CD4-positive, CD25-positive, alpha-beta regulatory T cell (primary cell): ENCODE measurements at places on chromosomes 4 and X. TPM values are rescaled to one million over a fixed set of nuclear protein-coding genes. Genes with fewer than 3 reads are reported as not detected.

- no peak for DNase-seq
These were observed 49.9 kb upstream of the SCRG1 start for GRCh38 chr4:173448608-173449379.

DNA sequence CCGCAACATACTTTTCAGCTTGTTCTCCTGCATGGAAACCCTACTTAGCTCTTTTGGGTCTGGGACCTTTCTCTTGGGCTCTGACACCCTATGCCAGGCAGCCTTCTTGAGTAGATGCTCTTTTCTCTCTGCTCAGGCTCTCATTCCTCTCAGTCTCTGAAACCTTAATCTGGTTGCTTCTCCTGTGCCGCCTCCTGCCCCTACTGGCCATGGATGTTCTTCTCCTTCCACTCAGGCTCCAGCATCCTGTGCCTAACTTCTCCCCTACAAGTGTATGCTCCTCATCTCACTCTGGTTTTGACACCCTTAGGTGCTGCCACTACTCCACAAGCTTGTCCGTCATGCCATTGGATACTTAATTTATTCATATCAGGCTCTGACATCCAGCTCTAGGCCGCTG lies 15.2 kb downstream of the BLTP1 start:
- no peak for DNase-seq

Gene SHROOM3
- not detected for polyA plus RNA-seq

Gene PDCL2
- polyA plus RNA-seq: not detected

Gene SORBS2
- not detected for polyA plus RNA-seq

GRCh38 chr4:159190651-159191050 lies 87.8 kb downstream of the RAPGEF2 start:
- DNase-seq: no peak

- DNase-seq: no peak
These were observed 1.6 kb downstream of the SEPTIN11 start for GRCh38 chr4:76950956-76951671.

- DNase-seq: no peak
These were observed 38.5 kb downstream of the LRP2BP start for GRCh38 chr4:185357211-185357610.

GRCh38 chrX:25976683-25977310 lies 161.3 kb upstream of the MAGEB18 start:
- DNase-seq: no peak

DNA sequence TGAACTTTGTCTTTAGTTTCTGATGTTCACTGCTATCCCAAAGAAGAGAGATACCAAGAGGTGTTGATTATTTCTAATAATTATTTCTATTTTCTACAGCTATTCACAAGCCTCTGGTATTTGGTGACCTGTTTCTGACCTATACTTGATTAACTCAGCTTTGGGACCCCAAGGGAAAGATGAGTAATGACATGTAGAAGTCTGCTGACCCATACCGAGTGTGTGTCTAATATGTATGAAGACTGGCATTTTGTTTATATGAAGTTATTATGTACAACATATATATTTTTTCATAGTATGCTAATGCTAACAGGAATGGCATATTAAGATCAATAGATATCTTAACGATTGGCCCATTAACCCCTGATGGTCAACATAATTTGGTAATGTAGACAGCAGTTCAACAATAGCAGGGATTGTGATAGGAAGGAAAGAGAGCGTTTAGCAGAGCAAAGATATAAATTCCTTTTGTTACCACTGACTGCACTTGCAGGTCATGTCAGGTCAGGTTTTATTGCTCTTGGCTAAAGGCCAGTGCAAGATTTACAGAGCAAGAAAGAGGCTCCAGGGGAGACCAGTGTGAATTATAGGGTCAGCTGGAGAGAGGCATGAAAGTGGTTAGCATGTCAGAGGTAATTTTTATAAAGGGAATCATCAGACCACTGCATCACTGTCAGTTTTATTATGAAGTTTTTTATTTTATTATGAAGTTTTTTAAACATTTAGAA lies 94.7 kb upstream of the DIPK2B start:
- DNase-seq: no peak

- DNase-seq: no peak
These were observed 51.9 kb upstream of the XIAP start for GRCh38 chrX:123807835-123808416.

Gene DCAF12L1
- not detected for polyA plus RNA-seq

GRCh38 chr4:48899950-48900349 lies 6.6 kb downstream of the OCIAD2 start:
- DNase-seq: no peak

- DNase-seq: no peak
These were observed 202.9 kb downstream of the CFAP299 start for GRCh38 chr4:80538276-80538926.

GRCh38 chrX:350534-351323 lies 32.1 kb upstream of the GTPBP6 start:
- no peak for DNase-seq

Gene PCDH7
- polyA plus RNA-seq: not detected

GRCh38 chr4:148273501-148273986 lies 168.7 kb downstream of the NR3C2 start:
- DNase-seq: no peak

- no peak for DNase-seq
These were observed 110.4 kb upstream of the TRIM2 start for GRCh38 chr4:153093802-153094201.

GRCh38 chrX:13506574-13506973 lies 62.8 kb upstream of the EGFL6 start:
- DNase-seq: peak; percentile 24

Gene RNF128
- polyA plus RNA-seq: not detected

DNA sequence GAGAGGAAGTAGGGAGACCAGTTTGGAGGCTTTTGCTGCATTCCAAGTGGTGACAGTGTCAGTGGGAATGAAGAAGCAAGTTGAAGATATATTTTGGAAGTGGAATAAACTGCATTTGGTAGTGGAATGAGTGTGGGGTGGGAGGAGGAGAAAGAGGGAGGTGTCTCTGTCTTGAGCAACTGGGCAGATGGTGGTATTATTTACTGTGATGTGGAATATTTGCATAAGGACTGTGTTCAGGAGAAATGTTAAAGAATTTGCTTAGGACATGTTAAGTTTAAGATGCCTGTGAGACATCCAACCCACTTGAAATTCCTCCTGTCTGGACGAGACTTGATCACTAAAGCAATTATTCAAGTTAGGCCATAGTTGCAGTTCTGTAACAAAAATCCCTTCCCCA lies 448.9 kb upstream of the AMOT start:
- no peak for DNase-seq

DNA sequence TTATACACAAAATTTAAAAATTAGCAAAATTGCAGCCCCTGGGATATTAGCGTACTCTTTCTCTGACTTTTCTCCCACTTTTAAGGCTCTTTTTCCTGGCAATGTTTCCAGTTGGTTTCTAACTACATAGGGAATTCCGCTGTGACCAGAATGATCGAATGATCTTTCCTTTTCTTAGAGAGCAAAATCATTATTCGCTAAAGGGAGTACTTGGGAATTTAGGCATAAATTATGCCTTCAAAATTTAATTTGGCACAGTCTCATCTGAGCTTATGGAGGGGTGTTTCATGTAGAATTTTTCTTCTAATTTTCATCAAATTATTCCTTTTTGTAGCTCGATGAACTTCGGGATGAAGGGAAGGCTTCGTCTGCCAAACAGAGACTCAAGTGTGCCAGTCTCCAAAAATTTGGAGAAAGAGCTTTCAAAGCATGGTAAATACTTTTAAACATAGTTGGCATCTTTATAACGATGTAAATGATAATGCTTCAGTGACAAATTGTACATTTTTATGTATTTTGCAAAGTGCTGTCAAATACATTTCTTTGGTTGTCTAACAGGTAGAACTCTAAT lies 6.0 kb downstream of the ALB start:
- no peak for DNase-seq

- DNase-seq: no peak
These were observed 101.2 kb downstream of the AFF1 start for GRCh38 chr4:87035881-87036509.

Gene ARX
- not detected for polyA plus RNA-seq

Gene KLF8
- 1.3 TPM for polyA plus RNA-seq

Gene MAGEB17
- not detected for polyA plus RNA-seq

GRCh38 chr4:156609421-156609820 lies 362.2 kb downstream of the PDGFC start:
- no peak for DNase-seq

DNA sequence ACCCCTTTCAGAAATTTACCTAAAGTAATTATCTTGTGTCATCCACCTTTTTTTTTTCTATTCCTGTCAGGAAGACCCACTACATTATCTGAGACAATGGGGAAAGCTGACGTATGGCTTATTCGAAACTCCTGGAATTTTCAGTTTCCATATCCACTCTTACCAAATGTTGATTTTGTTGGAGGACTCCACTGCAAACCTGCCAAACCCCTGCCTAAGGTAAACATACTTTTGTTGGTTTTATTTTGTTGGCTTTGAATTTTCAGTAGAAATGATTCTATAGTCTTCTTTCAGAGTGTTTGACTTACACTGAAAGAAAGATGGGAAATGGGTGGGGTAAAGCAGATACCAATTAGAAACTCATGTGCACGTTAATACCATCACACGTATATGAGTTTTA lies 2.2 kb downstream of the UGT2B7 start:
- no peak for DNase-seq

DNA sequence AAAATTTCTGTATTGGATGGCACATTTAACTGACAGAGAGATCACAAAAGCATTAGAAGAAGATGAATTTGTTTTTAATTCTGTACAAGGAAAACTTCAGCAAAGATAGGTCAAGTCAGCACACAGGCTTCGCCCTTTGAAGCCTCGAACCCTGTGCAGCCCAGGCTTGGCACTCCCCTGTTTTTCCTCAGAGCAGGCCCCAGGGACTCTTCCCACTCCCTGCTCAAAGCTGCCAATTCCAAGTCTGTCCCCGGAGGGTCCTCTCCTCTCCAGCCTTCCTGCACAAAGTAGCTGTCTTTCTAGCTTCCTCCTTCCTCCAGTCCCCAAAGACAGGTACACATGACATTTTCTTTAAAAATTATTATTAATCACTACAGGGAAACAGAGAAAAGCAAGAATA lies 466.3 kb downstream of the PPARGC1A start:
- DNase-seq: no peak

Gene CCDC149
- polyA plus RNA-seq: not detected

Gene RTL9
- not detected for polyA plus RNA-seq

DNA sequence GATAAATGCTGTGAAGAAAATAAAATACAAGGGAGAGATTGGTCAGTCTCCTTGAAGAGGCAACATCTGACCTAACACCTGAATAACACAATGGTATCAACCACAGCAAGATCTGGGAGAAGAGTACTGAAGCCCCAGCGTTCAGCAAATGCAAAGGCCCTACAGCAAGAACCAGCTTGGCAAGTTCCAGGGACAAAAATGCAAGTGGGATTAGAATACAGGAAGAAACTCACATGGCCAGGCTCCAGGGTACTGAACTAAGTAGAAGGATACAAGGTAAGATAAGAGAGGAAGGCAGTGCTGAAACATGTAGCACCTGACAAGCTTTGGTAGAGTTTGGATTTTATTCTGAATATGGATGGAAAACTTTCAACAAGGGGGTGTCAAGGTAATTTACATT lies 3.6 kb downstream of the SMIM14 start:
- DNase-seq: no peak

DNA sequence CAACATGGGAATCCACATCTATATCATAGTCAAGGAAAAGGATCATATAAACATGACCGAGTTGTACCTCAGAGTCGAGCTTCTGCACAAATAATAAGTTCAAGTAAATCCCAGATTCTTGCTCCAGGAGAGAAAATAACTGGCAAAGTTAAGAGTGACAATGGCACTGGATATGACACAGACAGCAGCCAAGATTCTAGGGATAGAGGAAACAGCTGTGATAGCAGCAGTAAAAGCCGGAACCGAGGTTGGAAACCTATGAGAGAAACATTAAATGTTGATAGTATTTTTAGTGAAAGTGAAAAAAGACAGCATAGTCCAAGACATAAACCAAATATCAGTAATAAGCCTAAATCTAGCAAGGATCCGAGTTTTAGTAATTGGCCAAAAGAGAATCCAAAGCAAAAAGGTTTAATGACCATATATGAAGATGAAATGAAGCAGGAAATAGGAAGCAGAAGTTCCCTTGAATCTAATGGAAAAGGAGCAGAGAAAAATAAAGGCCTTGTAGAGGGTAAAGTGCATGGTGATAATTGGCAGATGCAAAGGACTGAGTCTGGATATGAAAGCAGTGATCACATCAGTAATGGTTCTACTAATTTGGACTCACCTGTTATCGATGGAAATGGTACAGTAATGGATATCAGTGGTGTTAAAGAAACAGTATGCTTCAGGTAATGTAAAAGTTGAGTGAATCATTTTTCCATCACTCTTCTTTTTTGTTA lies 50.4 kb downstream of the FABP2 start:
- DNase-seq: no peak

DNA sequence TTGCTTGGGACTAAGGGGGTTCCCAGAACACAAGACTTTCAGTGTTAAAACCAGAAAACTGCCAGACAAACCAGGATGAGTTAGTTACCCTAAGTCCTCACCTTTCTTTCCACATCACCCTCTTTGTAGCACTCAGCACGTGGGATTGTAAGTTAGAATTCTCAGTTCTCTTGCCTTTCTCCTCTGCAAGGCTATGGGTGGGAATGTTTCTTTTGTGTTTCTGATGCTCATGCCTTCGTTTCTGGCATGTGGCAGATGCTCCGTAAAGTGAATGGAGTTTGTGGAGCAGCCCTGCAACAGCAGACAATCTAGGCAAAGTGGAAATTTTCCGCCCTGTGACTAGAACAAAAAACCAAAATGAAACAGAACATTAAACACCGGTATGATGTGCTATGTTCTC lies 64.7 kb upstream of the SPP1 start:
- no peak for DNase-seq

Gene TRPC3
- polyA plus RNA-seq: not detected

DNA sequence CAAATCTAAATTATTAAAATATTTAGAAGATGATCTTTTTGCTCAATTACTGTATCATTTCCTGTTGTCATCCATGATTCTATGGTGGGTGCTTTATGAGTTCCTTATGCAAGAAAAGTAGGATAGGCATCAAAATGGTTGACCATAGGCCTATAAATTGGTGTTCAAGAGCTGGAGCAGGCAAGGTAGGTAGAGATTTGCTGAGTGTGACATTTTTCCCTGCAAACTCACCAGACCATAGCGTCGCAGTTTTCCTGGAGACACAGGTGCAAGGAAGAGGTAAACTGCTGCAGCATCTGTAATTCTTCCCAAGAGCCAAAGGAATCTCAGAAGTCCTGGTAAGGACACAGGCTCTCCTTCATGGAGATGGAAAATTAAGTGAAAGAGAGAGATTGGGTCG lies 33.7 kb upstream of the DCLK2 start:
- DNase-seq: no peak

- DNase-seq: no peak
These were observed 190.3 kb downstream of the DHX15 start for GRCh38 chr4:24394041-24394440.

GRCh38 chrX:3231766-3232165 lies 114.7 kb downstream of the MXRA5 start:
- no peak for DNase-seq

GRCh38 chrX:96764864-96765263 lies 80.2 kb downstream of the DIAPH2 start:
- DNase-seq: no peak

- DNase-seq: no peak
These were observed 158.5 kb downstream of the DHRSX start for GRCh38 chrX:2342281-2342688.

Gene SLC9B1
- polyA plus RNA-seq: 2.7 TPM
